Trophoblast cell (in vitro differentiated cells and primary cell): ENCODE measurements at places on chromosomes 5 and 9.

GRCh38 chr9:99052815-99053715 is 51.8 kb upstream of the TGFBR1 start:
- H3K4me1 ChIP-seq, result peaks cover 25% of the 10 kb centered on the region
- no peak for DNase-seq
- H3K4me3 ChIP-seq, result no peak overlapping the region
- H3K27ac ChIP-seq, result no peak overlapping the region
- no peaks in the 10 kb centered on the region for H3K27me3 ChIP-seq
- no peaks in the 10 kb centered on the region for H3K36me3 ChIP-seq

- no peak for DNase-seq
- H3K36me3 ChIP-seq, result no peaks in the 10 kb centered on the region
- H3K4me1 ChIP-seq, result no peaks in the 10 kb centered on the region
- H3K27ac ChIP-seq, result no peak overlapping the region
- no peaks in the 10 kb centered on the region for H3K27me3 ChIP-seq
Measured at GRCh38 chr9:134861595-134862334, 18.8 kb upstream of the FCN2 start.

DNA sequence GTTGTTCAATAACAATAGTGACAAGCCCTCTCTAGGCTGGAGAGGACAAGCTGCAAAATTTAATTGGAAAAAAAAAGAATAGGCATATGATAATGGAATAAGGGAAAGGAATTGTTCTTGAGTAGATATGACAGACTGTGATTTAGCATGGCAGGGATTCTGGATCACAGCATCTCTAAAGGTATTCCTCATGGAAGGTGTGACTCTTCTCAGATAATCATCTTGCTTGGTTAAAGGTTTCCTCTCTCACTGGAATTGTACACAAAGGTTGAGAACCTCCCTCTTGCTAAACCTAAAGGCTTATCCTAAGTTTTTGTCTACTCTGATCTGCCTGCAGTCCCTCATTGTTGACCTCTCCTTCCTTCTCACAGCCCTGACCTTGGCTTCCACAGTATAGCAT is 31.6 kb downstream of the ELOVL7 start:
- no peaks in the 10 kb centered on the region for H3K4me1 ChIP-seq
- H3K36me3 ChIP-seq, result no peaks in the 10 kb centered on the region
- peak; percentile 58 for DNase-seq

DNA sequence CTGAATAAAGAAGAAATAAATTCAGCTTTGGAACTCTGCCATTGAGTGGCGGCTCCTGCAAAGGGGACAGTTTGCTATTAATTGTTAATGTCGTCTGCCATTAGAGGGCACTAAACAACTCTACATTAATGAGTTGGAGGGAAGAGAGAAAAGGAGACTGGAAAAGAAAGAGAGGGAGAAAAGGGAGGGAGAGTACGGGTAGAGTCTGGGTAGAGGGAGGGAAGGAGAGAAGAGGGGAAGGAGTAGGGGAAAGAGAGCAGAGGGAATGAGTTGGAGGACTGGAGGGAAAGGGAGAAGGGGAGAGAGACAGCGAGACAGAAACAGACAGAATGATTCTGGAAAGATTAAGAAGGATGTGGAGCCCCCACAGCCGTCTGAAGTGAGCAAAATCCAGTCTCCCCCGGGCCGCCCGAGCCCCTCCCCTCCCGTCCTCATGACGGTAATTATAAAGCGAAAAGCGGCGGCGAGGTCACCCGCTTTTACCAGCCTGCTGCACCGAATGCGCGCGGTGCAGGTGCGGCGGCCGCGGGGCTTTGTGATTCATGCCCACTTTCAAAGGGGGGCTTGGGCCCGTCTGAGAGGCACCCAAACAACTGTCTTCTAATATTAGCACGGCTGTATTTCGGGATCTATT is 1.9 kb upstream of the FST start:
- peak; percentile 47 for DNase-seq
- peak overlapping the region; percentile 59 for H3K27ac ChIP-seq
- peaks cover 6% of the 10 kb centered on the region for H3K36me3 ChIP-seq
- H3K27me3 ChIP-seq, result no peaks in the 10 kb centered on the region
- H3K4me3 ChIP-seq, result peak overlapping the region; percentile 45
